GM10248 (cell line): ENCODE measurements at places on chromosomes 7 and 10.

- DNase-seq = no peak
Measured at GRCh38 chr10:92241158-92241500, 49.7 kb downstream of the CPEB3 start.

DNA sequence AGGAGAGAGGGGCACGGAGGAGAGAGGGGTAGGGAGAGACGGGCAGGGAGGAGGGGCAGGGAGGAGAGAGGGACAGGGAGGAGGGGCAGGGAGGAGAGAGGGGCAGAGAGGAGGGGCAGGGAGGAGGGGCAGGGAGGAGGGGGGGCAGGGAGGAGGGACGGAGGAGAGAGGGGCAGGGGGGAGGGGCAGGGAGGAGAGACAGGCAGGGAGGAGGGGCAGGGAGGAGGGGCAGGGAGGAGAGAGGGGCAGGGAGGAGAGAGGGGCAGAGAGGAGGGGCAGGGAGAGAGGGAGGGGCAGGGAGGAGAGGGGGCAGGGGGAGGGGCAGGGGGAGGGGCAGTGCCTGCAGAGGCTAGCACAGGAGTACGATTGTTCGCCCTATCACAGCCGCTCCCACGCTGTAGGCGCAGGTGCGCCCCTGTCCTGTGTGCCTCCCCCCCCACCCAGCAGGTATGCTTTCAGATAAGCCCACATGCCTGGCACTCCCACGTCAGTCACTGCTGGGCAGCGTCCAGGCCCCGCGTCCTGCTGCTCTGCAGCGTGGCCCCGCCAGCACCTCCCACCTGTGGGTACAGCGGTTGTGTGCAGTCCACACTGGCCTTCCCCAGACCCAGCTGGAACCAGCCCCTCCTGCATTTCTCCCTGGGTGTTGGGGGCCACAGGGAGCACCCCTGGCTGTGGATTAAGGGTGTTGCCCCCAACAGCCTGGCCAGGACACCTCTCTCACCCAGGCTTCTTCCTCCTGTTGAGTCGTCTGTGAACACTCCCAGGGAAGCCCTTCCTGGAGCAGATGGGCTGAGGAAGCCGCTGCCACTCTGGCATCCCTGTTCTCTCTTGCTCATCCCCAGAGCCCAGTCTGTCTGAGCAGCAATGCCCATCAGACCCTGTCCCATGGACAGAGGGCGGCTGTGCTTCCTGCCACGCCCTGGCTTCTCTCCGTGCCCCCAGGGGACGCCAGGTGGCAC lies 10.8 kb downstream of the NKX6-2 start:
- no peak for DNase-seq

GRCh38 chr7:157266272-157266671 lies 70.5 kb upstream of the DNAJB6 start:
- DNase-seq = no peak

DNA sequence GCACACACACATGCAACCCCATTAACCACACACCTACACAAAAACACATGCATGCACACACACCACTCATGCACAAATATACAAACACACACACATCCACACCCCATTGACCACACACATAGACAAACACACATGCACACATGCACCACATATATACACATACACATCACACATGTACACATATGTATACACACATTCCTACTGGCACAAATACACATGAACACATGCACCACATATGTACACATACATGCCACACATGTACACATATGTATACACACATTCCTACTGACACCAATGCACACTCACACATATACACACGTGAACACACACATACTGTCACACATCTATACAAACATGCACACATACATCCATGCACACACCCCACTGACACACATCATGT lies 212.5 kb upstream of the PPP2R2D start:
- DNase-seq = no peak

GRCh38 chr7:40843338-40843985 lies 708.7 kb downstream of the SUGCT start:
- DNase-seq = no peak

DNA sequence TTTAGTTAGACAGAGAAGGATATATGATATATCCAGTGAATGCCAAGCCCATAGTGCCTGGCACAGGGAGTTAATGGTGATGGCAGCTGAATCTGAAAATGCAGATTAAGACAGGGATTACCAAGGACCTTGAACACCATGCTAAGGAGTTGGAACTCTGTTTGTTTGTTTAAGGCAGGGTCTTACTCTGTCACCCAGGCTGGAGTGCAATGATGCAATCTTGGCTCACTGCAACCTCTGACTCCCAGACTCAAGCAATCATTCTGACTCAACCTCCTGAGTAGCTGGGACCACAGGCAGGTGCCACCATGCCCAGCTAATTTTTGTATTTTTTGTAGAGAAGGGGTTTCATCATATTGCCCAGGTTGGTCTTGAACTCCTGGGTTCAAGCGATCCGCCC lies 1.6 kb downstream of the AKR1D1 start:
- no peak for DNase-seq

DNA sequence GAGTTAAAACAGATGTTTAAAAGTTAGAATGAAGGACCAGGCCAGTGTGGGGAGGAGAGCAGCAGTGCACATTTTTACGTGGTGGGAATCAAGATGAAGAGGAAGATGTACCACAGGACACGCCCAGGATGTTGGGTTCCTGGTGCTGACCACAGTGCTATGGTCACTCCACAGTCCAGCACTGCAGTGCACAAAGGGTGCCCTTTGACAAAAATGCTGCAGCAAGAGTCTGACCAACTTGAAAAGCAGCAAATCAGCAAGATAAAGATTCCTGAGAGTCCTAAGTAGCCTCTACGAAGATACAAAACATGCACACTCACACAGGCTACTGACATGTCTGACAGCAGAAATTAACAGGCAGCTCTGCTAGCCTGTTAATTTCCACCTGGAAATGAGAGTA lies 107.1 kb downstream of the PIP4K2A start:
- no peak for DNase-seq

- no peak for DNase-seq
Measured at GRCh38 chr10:115956225-115957011, 316.6 kb downstream of the GFRA1 start.

DNA sequence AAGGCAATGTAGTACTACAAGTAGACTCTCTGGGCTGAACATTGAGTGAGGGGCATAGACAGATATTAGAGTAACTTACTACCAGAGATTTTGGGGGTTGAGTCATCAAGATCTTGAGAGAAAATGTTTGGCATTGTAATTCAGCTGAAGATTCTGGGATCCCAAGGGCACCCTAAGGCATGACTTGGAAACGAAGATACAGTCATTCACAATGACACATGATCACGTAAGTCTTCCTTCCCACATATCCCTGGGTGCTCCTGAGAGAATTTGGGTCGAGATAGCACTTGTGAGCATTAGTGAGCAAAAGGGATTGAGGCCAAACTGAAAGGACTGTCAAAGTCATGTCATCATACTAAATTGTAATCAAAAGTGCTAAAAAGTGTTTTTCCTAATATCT lies 192.5 kb upstream of the PCLO start:
- DNase-seq = no peak

DNA sequence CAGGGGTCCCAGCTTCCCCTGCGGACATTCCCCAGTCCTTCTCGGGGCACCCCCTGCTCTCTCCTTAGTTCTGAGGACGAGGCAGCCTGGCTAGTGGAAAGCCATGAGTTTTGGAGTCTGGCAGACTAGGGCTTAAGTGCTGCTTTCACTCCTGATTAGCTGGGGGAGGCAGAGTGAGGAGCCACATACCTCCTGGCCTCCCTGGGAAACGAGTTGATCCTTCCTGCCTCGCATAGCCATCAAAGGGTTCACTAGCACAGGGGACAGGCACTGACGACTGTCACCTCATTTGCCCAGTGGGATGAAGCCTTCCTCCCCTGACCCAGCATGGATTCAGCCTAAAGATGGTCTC lies 402.5 kb downstream of the RPS24 start:
- DNase-seq = no peak

DNA sequence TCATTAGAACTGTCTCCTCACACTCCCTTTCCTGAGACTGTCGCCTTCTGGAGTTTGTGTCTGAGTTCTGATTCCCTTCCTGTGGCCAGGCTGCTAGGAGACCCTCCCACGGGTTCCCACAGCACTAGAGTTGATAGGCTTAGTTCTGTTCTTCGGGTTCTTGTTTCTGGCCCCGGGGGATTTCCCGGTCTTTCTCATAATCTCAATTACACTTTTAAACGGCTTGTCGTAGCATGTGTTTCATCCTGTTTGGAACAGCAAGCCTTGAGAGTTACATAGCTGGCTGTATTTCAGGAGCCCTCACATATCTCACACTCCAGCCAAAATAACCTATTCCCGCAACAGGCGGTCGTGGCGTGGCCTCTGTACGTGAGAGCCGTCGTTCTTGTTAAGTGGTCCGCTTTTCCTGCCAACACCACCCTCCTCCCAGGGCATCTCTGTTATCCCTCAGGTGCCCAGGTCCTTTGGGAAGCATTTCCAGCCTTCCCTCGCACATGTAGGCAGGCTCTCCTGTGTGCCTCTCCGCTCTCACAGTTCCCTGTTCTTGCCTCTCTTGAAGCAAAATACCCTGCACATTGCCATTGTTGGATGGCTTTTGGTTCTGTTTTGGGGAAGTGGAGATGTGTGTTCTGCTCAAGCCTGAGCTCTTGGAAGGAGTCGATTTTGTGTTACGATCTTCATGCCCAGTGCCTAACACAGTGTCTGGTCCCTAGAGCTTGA lies 46.0 kb downstream of the CDC123 start:
- peak; percentile 66 for DNase-seq

GRCh38 chr10:74086317-74086716 lies 64.3 kb downstream of the AP3M1 start:
- no peak for DNase-seq

- DNase-seq = no peak
Measured at GRCh38 chr7:31466036-31466435, 47.9 kb upstream of the ITPRID1 start.

DNA sequence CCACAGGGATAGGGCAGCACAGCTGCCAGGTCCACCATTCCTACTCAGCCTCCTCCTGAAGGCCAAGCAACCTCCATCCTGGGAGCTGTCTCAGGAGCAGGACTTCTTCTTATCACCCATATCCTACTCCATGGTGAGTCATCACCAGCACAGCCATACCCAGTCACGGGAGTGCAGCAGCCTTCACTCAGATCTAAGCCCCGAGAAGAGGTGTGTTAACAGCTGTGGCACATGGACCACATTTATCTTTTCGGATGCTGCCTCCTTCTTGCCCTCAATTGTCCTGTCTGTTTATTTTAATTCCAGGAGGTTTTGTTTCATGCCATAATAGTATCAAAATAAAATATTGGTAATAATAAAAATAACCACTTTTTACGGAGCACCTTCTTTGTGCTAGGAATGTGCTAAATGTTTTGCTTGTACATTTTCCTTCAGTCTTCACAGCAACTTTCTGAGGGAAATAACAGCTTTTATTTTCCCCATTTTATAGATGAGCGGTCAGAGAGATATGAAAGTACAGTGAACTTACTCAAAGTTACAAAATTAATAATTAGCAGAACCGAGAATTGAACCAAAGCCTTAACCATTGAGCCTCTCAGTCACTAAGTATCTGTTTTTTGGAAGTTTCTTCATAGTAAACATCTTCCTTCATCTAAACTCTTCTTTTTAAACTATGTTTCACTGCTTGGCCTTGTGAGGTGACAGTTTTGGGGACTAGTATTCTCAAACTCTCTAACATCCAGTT lies 2.5 kb upstream of the KEL start:
- no peak for DNase-seq

- DNase-seq = no peak
Measured at GRCh38 chr10:1272777-1273161, 216.6 kb downstream of the WDR37 start.

GRCh38 chr7:143227806-143228205 lies 6.0 kb downstream of the TAS2R40 start:
- no peak for DNase-seq

DNA sequence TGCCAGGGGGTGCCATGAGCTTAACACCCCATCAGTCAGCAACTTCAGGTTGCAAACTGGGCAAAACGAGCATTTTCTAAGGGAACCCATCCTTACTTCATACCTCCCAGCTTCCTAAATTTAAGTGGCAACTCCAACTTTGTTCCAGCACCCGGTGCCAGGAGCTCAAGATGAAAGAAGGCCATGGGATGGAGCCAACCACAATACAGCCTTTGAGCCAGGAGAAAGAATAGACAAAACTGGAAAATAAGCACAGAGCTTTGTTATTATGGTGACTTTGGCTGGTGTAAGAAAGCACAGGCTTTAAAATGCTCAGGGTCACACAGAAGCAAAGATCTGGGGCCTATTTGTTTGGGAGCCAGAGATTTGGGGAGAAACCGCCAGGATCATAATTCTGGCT lies 388.7 kb upstream of the MGMT start:
- DNase-seq = no peak

- no peak for DNase-seq
Measured at GRCh38 chr7:4050126-4050660, 631.9 kb upstream of the FOXK1 start.

- DNase-seq = peak; percentile 79
Measured at GRCh38 chr10:13347500-13348156, 465 bp downstream of the SEPHS1 start.

- no peak for DNase-seq
Measured at GRCh38 chr10:115947104-115947503, 325.9 kb downstream of the GFRA1 start.

- no peak for DNase-seq
Measured at GRCh38 chr10:6586501-6586900, 6.4 kb upstream of the PRKCQ start.

DNA sequence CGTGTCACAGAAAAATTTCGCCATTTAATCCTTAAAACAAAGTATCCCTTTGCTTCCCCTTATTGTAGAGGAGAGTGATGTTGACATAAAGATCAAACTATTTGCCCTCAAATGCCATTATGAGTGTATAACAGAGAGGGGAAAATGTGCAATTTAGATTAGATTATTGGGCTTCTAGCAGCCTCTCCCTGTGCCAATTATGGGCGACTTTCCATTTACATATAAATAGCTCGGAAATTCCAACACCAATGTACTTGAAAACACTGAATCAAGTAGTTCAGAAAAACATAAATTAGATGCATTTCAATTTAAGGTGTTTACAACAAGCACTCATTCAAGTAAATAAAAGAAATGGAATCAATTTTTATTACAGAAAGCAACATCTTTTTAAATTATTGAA lies 64.6 kb upstream of the LRRN3 start:
- no peak for DNase-seq
